Posterior cingulate gyrus (tissue), 11 donors: ENCODE measurements at places on chromosomes 11 and 22.
A peak's percentile ranks its signal among the peaks of the same experiment; 100 is the strongest.

- no peak for DNase-seq
These were observed 4.5 kb downstream of the OSM start for GRCh38 chr22:30262112-30262511.

DNA sequence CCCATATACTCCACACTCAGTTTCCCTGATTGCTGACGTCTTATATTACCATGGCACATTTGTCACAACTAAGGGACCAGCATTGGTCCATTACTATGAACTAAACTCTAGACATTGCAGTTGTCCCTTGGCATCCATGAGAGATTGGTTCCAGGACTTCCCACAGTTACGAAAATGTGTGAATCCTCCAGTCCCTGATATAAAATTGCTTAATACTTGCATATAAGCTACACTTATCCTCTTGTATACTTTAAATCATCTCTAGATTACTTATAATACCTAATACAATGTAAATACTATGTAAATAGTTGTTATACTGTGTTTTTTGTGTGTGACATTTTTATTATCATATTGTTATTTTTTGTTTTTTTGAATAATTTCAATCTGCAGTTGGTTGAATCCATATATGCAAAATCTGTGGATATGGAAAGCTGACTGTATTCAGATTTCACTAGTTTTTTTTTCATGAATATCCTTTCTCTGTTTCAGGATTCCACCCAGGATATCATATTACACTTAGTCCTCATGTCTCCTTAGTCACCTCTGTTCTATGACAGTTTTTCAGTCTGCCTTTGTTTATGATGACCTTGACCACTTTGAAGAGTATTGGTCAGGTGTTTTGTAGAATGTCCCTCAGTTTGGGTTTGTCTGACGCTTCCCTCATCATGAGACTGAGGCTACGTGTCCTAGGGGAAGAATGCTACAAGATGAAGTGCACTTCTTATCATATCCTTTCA lies 55.3 kb downstream of the INSC start:
- no peak for DNase-seq

DNA sequence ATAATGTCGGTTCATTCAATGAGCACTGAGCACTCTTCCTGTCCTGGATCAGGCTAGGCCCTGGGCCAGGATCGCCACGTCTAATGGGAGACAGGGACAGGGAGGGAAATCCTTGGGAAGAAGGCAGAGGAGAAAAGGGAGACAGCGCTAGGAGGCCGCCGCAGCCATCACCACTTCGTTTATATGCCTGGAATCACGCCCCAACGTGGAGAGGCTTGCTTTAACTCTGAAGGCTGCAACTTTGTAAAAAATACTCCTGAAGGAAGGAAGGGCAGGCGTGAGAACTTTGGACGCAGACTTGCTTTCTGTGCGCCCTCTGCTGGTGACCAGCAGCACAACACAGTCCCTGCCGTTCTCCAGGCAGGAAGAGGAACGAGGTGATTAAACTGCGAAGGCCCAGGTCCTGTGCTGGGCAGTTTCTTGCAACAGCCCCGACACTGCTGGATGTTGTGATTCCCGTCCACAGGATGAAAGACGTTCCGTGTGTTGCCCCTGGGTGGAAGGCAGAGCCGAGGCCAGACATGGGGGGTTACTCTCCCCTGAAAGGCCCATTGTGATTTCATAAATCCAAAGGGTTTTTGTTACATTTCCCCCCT lies 22.1 kb downstream of the RIBC2 start:
- DNase-seq: peak; percentile 97

DNA sequence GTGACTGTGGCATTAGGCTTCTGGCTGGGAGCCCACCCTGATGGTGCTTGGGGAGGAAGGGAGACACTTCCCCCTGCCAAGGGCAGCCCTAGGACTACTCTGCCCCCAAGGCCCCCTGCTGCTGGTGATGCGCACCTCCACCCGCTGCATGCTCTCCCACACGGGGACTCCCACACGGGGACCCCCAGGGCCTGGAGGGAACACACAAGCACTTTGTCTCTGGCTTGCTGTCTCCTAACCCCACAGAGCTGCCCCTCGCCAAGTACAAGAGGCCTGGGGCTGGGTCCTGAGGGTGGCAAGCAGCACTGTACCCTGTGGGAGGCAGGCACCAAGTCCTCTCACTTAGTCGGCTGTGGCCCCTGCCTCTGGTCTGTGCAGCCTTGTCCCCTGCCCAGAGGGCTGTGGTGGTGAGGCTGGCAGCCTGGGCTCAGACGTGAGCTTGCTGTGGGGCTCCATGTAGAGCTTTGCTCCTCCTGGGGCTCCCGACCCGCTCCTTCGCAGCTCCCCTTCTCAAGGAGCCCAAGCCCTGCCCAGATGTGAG lies 7.9 kb downstream of the LRRC75B start:
- no peak for DNase-seq

DNA sequence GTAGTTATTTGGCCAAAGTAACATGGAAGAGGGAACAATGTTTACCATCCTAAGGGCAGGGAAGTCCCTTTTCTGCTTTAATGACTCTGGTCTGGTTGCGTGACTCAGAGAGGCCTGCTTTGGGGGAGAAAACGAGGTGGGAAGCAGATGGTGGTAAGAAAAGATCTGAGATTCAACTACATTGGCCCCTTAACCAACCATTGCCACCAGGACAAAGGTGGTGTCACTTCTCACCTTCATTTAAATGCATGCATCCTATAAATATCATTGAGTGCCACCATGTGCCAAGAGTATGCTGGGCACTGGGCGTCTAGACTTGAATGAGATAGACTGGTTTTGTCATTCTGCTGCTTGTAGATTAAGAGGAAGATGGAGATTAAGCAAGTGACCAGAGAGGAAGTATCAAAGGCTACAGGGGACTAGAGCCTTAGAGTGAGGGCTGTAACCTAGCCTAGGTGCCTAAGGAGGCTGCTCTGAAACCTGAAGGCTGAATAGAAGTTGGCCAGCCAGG lies 3.6 kb upstream of the SORL1 start:
- no peak for DNase-seq

- DNase-seq: no peak
These were observed 15.3 kb downstream of the BPIFC start for GRCh38 chr22:32448980-32449379.

DNA sequence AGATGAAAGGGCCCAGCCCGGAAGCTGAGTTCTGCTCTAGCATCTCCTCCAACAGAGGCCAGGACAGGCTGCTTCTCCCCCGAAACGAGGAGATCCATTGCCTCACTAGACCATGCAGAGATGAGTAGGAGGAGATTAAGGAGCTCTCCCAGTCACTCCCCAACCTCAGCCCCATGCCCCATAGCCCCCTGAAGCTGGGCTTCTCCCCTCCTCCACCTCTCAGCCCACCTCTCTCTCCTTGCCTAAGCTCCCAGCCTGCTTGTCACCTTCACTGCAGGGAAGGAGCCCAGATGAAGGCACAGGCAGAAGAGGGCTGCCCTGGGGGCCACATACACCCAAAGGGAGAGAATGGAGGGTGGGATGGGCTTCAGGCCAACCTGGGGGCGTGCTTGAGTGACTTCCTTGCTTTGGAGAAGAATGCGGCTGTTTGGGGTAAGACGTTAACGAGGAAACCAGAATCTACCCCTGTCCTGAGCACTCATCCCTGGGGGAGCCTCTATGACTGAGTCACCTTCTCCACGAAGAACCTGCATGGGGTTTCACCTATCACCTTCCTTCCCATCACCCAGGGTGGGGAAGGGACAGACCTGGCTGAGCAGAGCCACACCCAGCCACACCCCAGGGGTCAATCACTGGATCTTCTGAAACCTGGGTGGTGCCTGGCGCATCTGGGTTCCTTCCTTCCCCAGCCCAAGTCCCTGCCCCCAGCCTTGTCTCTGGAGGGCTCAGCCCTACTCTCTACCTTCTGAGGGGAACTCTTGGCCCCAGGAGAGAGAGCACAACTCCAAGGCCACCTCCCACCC lies 11.6 kb upstream of the GNAZ start:
- DNase-seq: no peak

- DNase-seq: no peak
These were observed 1.0 kb upstream of the NPAS4 start for GRCh38 chr11:66419825-66420224.

DNA sequence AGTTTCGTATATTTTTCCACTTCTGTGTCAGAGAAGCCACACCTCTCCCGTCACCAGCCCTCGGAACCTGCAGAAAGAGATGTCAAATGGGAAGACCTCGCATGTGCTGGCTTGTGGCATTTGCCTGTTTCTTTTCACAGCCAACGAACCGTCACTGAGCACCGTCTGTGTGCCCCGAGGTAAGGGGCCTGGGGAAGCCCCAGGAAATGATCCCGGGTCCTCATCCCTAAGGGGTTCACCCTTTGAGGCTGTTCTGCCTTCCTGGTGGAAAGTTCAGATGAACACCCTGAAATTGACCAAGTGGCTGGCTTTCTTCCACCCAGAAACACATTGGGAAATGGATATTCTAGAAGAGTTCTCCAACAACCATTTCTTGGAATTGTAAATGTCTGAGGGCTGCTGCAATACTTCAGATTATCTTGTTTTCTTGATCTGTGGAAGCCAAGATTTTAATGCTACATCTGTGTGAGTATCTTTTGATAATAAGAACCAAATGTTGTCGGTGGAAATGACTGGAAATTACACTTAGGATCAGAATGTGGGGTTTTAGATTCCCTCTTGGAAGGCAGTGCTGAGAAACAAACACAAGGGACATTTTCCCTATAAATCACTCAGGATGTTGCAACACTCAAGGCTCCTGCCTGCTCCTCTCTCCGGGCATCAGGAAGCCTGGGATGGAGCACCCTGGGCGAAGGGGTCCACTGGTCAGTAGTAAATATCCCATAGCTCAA lies 37.6 kb downstream of the RIBC2 start:
- no peak for DNase-seq
